ENCODE measurements at places on chromosomes 2 and 18. TPM values are rescaled to one million over a fixed set of nuclear protein-coding genes. Genes with fewer than 3 reads are reported as not detected.

Gene DSG2
- total RNA-seq, result 0.43 TPM

Gene PPP3R1
- 73.7 TPM for total RNA-seq

DNA sequence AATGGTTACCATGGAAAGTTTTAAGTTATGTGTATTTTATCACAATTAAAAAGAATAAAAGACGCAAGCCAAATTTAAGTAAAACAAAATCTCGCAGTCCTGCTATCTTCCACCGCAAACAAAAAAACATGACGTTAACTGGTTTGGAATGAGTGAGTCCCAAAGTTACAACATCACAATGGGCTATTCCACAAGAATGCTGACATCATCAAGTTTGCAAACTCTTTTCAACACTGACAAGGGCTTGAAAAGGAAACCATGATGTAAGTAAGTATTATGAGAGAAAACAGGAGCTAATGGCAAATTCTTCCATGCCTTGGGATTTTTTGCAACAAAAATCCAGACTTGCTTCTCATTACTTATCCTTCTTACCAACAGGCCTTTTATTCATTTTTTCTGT lies 31.1 kb downstream of the SIGLEC15 start:
- no peak for DNase-seq

DNA sequence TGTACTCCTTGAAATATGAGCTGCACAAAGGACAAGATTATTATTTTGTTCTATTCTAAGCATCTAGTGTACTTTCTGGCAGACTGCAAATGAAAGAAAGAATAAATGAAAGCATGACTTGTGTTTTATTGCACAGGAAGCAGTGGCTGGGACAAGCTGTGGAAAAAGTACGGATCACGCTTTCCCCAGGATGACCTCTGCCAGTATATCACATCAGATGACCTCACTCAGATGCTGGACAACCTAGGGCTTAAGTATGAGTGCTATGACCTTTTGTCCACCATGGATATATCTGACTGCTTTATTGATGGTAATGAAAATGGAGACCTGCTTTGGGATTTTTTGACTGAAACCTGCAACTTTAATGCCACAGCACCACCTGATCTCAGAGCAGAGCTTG lies 49.4 kb downstream of the HNMT start:
- DNase-seq, result no peak

Gene UGT1A4
- total RNA-seq, result not detected

- DNase-seq, result no peak
Observed at GRCh38 chr2:167925758-167926157, 321.6 kb downstream of the STK39 start.

GRCh38 chr2:109609352-109610024 lies 4.3 kb downstream of the SEPTIN10 start:
- DNase-seq, result no peak

GRCh38 chr2:173448938-173449471 lies 94.3 kb downstream of the CDCA7 start:
- DNase-seq, result peak; percentile 79

Gene SERPINB12
- not detected for total RNA-seq

Gene EFHD1
- 0.70 TPM for total RNA-seq

DNA sequence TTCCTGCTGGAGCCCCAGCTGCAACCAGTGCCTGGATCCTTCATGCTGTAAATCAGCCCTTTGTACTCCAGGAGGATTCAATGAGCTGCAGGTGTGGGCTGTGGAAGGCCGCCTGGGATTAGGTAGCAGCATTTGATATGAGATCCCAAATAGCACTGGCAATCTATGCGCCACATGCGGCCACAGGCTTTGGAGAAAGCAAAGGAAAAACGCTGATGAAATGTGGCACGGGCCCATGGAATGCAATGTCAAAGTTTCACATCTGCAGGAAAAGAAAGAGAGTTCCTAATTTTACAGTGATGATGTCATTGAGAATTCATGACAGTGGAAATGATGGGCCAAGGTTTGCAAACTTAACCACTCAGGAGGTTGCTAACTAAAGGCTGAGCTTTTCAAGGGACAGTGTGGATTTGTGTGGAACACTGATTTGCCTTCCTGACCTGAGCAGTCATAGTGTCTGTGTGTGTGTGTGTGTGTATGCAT lies 216.4 kb upstream of the OSR1 start:
- no peak for DNase-seq
